Posterior cingulate gyrus (tissue), 11 donors: ENCODE measurements at places on chromosomes 2 and 18.

GRCh38 chr2:12923907-12924610 is 207.3 kb downstream of the TRIB2 start:
- no peak for DNase-seq

DNA sequence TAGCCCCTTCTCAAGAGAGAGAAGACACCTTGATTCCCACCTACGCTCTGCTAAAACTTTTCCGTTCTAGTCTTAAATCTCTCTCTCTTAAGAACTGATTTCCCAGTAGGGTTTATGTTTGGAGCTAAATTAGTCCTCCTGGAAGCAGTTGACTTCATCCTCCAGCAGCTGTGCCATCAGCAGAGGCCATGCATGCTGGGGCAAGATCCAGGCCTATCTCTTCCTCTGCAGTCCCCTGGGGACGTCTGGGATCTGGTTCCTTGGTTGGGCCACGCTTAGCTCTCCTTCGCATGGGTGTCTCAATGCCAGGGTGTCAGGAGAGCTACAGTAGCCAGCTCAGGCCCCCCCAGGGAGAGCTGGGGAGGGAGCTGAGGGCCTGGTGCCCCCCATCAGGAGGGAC is 49.7 kb downstream of the HPCAL1 start:
- no peak for DNase-seq

DNA sequence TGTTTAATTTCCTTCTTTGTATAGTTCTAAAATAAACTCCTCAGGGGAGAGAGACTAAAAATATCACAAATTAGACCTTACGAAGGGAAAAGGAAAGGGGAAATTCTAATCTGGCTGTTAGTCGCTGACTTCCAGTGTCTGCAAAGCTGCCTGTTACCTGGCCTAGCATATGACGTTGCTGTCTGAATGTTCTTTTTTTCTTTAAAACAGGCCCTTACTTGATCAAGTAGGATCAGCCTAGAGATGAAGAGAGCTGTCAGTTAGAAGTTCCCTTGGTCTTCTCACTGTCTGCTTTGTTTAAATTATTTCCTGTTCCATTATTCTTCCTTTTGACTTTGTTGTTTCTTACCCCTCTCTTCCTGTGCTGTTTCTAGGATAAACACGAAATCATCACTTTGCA is 11.2 kb downstream of the NCK2 start:
- no peak for DNase-seq

GRCh38 chr2:130389358-130389757 is 33.5 kb downstream of the PTPN18 start:
- no peak for DNase-seq

- no peak for DNase-seq
Observed at GRCh38 chr2:20496076-20496872, 49.4 kb downstream of the RHOB start.

DNA sequence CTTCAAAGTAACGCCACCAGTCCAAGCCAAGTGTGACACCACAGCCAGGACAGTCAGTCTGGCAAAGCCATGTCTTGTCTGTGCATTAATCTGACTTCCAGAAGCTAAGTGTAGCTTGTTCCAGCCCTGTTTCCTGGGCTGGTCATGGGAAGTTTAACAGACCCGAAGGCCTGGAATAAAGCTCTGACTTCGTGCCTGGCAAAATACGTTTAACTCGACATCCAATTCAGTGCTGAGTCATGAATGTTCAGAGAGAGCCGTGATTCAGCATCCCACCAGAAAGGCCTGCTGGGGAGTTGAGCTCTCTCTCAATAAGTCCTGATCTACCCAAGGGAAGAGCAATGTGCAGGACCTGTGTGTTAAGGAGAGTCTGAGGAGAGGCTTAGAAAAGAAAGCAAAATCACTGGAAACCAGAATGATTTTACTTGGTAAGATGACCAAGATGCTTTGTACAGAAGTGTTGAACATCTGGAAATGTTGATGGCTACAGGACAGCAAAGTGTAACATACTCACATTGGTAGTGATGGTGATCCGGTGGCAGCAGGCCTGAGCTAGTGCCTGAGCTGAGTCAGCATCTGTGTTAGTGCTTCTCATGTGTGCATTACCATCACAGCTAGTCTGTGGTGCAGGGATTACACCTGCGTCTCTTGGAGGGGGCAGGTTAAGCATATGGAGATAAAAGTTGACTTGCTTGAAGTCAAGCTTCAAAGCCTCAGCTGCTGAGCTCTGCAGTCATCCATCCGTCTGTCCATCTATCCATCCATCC is 743.7 kb upstream of the HS6ST1 start:
- DNase-seq: no peak
